Stimulated activated CD8-positive, alpha-beta memory T cell treated with anti-CD3 and anti-CD28 coated beads, Interleukin-4, amount 100 ng/mL, for 24 hours (primary cell): ENCODE measurements at places on chromosomes 2 and 18.

GRCh38 chr2:134301099-134301927, 47.4 kb downstream of the MGAT5 start:
- no peak for DNase-seq

GRCh38 chr2:26792720-26793119, 6.9 kb downstream of the CENPA start:
- no peak for DNase-seq

GRCh38 chr2:98586551-98587140, 21.7 kb downstream of the COA5 start:
- DNase-seq: no peak

DNA sequence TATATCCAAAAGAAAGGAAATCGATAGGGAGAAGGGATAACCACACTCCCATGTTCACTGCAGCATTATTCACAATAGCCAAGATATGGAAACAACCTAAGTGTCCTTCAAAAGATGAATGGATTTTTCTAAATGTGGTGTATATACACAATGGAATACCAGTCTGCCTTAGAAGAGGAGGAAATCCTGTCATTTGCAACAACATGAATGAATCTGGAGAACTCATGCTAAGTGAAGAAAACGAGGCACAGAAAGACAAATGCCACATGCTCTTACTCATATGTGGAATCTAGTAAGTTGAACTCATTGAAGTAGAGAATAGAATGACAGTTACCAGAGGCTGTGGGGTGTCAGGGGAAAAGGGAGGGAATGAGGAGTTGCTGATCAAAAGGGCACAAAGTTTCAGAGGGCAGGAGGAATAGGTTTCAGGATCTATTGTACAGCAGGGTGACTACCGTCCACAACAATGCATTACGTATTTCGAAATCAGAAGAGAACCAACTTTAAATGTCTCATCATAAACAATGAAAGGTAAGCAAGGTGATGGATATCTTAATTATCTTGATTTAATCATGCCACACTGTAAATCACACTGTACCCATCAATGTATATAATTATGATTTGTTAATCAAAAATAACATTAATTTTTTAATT, 46.1 kb downstream of the SIGLEC15 start:
- no peak for DNase-seq
